ENCODE measurements at places on chromosomes 5 and 9.

GRCh38 chr5:53170746-53171349, 61.3 kb upstream of the MOCS2 start:
- DNase-seq: peak; percentile 21

GRCh38 chr9:137430723-137431415, 7.7 kb downstream of the NOXA1 start:
- no peak for DNase-seq

- DNase-seq: no peak
These were observed 169.5 kb upstream of the IER5L start for GRCh38 chr9:129347316-129348120.

DNA sequence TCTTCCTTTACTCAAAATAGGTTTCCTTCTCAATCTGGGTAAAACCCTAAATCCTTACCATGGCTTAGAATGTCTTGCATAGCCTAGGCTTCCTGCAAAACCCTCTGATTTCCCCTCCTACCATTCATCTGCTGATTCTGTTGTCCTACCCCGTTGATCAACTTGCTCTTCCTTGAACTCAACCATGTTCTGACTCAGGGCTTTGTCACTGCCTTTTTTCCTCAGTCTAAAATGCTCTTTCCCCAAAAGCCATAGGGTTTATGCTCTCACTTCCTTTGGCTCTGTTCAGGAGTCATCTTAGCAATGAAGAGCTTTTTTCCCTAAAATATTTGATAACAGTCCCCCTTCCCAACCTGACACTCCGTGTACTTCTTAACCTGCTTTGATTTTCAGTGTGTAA, 79.4 kb upstream of the IZUMO3 start:
- no peak for DNase-seq

- no peak for DNase-seq
These were observed 72.5 kb downstream of the CEP120 start for GRCh38 chr5:123350742-123351141.

GRCh38 chr9:76465442-76466298, 6.7 kb downstream of the GCNT1 start:
- DNase-seq: no peak

DNA sequence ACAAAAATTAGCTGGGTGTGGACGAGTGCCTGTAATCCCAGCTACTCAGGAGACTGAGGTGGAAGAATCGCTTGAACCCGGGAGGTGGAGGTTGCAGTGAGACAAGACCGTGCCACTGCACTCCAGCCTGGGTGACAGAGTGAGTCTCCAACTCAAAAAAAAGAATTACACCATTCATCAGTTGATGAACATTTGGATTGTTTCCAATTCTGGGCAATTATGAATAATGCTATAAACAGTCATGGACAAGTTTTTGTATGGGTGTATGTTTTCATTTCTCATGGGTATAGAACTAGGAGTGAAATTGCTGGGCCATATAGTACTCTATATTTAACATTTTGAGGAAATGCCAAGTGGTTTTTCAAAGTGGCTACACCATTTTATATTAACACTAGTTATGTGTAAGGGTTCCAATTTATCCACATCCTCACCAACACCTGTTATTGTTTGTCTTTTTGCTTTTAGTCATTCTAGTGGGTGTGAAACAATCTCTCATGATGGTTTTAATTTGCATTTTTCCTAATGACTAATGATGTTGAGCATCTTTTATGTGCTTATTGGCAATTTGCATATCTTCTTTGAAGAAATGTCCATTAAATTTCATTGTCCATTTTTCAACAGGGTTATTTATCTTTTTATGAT, 9.0 kb upstream of the CCDC125 start:
- no peak for DNase-seq

DNA sequence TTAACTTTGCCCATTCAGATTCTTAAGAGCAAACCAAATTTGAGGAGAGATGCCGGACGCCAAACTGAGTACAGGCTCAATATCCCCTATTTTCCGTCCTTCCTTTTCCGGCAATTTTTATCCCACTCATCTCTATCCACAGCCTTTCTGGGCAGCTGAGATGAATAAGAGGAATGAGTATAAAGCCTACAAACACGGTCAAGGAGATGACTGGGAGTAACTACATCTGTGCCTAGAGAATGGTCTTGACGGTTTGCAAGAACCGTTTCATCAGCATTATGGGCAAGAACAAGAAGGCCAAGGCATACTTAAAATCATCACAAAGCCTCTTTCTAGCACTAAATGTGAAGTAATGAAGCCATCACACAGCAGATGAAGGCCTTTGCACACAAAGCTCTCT, 227.3 kb downstream of the DCP2 start:
- no peak for DNase-seq

- no peak for DNase-seq
These were observed 23.5 kb downstream of the NTNG2 start for GRCh38 chr9:132185073-132186009.

DNA sequence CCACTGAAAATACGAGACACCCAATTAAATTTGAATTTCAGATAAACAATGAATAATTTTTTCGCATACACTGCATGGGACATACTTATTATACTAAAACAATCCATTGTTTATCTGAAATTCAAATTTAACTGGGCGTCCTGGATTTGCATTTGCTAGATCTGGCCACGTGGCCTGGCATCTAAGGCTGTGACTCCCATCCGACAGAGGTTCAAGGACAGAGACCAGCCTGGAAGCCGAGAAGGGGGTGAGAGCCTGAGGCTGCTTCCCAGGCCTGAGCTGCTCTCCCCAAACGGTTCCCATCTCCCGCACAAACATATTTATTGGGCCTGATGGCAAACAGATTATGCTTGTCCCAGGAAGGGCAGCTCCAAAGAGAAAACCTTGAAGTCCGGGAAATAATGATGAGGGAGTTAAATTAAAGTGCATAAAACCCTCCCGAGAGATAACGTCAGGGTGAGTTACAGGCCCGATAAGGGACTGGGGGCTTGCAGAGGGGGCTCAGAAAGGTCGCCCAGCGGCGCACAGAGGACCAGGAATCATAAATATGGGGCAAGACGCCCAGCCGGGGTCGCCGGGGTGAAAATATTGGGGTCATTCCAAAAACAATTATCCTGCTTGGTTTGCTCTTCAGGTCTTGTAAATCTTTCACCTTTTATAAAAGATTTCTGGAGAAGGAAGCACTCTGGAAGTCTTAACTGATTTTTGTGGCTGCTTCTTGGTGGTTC, 163.7 kb downstream of the GAPVD1 start:
- no peak for DNase-seq

DNA sequence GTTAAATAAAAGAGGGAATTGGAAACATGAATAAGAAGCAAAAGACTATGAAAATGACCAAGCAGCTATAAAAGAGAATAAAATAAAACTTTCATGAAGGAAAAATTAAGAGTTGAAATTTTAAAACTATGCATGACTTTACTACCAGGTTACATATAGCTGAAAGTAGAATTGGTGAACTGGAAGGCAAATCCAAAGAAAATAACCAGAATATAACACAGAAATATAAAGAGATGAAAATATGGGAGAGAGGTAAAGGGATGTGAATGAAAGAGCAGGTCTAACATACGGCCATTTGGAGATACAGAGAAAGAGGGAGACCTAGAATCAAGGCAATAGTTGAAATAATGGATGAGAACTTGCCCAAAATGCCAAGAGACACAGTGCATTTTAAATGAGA, 42.9 kb upstream of the TDRD7 start:
- no peak for DNase-seq

GRCh38 chr5:27473307-27474046, 435.1 kb upstream of the CDH9 start:
- DNase-seq: no peak

DNA sequence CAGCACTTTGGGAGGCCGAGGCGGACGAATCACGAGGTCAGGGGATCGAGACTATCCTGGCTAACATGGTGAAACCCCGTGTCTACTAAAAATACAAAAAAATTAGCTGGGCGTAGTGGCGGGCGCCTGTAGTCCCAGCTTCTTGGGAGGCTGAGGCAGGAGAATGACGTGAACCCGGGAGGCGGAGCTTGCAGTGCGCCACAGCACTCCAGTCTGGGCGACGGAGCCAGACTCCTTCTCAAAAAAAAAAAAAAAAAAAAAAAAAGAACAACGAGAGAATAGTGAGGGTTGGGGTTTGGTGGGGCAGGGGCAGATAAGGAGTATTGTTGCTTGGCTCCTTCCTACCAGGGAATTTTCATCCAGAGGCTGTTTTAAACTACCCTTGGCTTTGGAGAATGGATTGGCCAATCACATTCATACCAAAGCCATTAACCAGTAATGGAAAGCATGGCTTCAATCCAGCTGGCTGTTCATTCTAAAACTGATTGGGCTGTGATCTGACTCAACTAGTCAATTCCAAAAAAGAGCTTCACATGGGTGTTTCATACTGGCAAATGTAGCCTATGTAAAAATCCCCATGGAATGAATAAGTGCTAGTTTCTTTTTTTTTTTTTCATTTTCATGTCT, 64.4 kb downstream of the PLCXD3 start:
- no peak for DNase-seq

DNA sequence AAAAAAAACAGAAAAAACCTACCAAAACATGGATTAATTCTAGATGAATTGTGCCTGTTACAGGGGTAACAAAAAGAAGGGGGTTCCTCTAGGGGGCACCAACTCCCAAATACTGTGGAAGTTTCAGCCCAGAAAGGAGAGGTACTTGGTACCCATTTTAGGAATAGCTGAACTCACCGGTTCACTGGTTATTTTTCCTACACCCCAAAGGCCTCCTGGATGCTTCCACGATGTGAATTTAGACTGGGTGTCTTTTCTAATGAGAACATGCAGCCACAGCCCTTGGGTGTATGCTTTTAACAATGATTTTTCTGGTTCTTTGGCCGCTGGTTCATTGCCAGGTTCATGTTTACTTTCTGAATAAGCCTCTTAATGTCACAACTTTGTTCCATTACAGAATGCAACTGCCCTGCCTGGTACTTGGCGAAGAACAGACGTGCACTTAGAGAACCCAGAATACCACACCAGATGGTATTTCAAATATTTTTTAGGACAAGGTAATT, 46.7 kb downstream of the GARNL3 start:
- DNase-seq: no peak

GRCh38 chr9:76143834-76144233, 250.4 kb downstream of the RFK start:
- no peak for DNase-seq

- no peak for DNase-seq
These were observed 22.7 kb upstream of the MROH2B start for GRCh38 chr5:41093803-41094202.

DNA sequence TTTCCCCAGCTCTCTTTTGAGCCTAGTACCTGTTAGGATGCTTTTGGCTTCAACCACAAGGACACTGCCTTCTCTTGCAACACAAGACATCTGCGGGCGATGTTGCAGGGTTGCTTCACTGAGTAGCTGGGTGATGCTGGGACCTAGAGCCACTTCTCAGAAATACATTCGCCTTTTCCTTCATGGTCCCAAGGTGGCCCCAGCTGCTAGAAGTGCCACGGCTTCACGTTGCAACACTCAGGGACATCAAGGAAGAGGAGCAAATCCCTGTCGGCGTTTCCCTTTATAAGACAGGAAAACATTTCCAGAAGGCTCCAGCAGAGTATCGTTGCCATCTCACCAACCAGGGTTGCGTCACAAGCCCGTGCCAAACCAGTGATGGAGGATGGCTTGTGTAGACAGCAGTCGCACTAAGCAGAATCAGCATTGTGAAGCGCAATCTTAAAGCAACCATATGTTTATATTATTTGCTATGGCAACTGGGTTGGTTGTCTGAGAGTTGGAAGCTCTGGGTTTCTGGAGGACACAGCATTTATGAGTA, 62.7 kb downstream of the ANKRD33B start:
- DNase-seq: no peak

GRCh38 chr5:122707796-122708195, 67.1 kb upstream of the SNX2 start:
- no peak for DNase-seq

DNA sequence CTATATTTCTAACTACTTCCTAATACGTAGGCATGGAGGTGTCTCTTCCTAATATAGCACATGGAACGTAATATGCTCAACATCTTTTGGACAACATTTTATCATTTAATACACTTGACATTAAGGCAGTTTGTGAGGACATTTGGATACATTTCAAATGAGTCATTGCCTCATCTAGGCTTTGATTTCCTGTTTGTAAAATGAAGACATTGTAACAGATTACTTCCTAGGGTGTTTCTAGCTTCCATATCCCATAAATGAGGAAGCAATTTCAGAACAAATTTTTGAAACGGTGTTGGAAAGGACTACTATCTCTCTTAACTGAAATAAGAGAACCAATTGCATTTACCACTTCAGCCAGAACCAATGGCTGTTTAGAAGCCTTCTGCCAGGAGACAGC, 38.7 kb downstream of the SLC28A3 start:
- no peak for DNase-seq

All from HFF-Myc (cell line).